ENCODE measurements at places on chromosomes 3 and 15. TPM values are rescaled to one million over a fixed set of nuclear protein-coding genes. Genes with fewer than 3 reads are reported as not detected.

The BCHE gene
- total RNA-seq: 13.4 TPM

The CCDC39 gene
- total RNA-seq: 0.12 TPM

The GOLGA8T gene
- total RNA-seq: not detected

The AHSG gene
- not detected for total RNA-seq

The NR2F2 gene
- 41.1 TPM for total RNA-seq

The ADAMTS9 gene
- total RNA-seq: 2.1 TPM

The MAP1A gene
- total RNA-seq: 90.5 TPM

The HTR3E gene
- total RNA-seq: not detected

The SSR3 gene
- total RNA-seq: 630 TPM

The EAF1 gene
- total RNA-seq: 24.0 TPM

Measured in uterine smooth muscle cell (primary cell).